Lower lobe of right lung (tissue), 2 donors: ENCODE measurements at places on chromosomes 7 and 10.

GRCh38 chr7:128872394-128872824 lies 9.8 kb downstream of the ATP6V1F start:
- no peak for DNase-seq

- peak; percentile 20 for DNase-seq
Measured at GRCh38 chr10:132712743-132713142, 73.2 kb downstream of the NKX6-2 start.

DNA sequence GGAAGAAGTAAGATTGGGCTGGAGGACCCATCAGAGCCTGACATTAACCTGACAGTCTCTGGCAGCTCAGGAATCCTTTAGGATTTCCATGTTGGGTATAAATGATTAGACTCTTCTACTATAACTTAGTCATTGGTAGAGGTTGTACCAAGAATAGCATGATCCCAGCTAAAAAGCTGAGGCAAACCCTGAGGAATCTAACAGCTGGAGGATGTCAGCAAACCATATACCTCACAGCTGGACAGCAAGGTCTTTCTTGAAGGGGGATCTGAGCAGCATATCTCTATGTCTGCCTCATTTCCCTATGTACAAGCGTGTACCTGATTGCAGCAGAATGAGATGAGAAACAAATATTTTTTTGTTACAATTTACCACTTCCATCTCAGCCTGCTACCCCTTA lies 103.2 kb downstream of the NPSR1 start:
- no peak for DNase-seq

- no peak for DNase-seq
Measured at GRCh38 chr10:88693392-88694020, 12.5 kb upstream of the LIPK start.

DNA sequence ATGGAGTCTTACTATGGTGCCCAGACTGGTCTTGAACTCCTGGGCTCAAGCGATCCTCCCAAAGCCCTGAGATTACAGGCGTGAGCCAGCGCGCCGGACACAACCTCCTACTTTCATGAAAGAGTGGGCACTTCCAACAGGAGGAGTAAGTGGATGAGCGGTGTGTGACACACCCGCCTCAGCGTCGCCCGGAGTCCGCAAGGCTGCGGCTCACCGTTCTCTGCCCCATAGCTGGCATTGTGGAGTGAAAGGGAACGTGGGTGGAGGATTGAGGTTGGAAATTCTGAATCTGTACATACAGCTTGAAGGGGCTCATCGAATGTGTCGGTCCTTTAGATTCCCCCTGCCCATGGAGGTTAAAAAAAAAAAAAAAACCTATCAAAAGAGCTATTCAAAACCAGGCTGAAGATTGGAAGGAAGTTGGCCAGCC lies 524 bp upstream of the PRXL2A start:
- DNase-seq: peak; percentile 55
